ENCODE measurements at places on chromosomes 6 and 20.

DNA sequence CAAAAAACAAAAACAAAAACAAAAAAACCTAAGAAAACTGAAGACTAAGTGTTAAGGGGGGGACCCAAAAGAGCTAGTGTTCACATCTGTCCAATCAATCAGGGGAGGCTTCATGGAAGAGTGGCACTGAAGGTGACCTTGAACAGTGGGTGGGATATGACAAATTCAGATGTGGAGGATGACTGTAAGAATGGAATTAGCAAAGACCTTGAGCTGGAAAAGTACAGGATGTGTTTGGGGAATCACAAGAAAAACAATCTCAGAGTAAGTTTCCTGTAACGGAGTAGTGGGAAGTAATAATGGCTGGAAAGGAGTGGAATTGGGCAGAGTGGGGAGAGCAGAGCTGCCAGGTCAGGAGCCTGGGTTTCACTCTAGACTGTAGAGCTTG, 2.9 kb upstream of the IER3 start:
- no peak for DNase-seq

GRCh38 chr6:31175971-31176370, 5.5 kb upstream of the POU5F1 start:
- DNase-seq, result no peak

DNA sequence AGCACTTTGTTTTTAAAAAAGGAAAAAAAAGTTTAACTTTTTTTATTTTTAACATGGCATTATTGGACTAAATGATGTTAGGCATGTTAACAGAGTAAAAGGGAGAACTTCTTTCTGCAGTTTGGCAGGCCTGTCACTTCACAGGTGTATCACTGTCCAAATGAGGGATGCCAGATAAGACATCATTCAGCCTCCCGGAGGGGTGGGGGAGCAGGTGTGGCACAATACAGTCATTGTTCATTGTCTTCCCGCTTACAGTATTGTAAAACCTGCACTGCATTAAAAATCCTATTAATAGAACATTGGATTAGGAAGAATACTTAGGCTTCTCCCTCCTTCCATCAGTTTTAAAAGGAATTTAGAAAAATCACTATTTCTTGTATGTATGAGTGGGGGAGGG, 80.7 kb downstream of the CARMIL1 start:
- no peak for DNase-seq

GRCh38 chr6:70150521-70150920, 152.4 kb downstream of the COL9A1 start:
- DNase-seq, result no peak

DNA sequence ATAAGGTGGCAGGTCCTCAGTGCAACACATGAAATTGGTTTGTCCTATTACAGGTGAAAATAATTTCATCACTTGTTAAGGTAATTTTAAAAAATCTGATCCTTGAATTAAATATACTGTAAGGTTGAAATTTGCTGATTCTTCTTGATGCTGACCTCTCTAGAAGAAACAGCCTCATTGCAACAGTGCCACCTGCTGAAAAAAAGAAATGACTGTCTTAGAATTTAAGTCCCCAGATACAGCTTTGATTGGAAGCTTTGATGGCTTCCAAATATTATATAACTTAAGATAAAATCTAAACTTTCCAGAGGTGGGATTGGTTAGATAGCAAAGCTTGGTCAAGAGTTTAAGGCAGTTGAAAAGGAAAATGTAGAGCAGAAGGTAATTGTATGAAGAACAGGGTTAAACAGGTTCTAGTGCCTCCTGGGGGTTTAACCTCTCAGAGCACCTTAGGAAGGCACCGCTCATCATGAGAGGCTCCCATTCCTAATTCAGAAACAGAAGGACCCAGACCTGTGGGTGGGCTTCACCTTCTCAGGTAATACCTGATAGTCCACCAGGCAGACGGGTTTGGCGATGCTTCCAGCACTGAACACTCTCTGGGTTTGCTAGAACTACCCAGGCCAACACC, 401.0 kb downstream of the PAX1 start:
- no peak for DNase-seq

DNA sequence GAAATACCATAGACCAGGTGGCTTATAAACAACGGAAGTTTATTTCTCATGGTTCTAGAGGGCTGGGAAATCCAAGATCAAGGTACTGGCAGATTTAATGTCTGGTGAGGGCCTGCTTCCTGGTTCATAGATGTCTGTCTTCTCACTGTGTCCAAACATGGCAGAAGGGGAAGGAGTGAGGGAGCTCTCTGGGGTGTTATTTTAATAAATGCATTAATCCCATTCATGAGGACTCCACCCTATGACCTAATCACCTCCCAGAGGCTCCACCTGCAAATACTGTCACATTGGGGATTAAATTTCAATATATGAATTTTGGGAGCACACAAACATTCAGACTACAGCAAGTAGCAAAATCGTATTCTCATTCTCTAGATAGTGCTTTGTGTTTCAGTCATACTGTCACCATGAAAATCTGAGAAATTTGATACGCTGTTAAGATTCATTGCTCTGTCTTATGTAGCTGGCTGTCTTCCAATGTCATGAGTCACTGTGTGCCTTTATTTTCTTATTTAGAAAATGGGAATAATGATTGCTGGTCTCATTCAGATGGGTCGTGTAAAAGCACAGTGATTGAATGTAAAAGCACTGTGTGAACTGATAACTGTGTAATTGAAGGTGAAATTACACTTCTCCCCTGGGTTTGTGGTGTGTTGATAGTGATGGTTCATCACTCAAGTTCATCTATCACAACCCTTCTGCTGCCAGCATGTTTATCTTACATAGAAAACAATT, 8.9 kb upstream of the ERVFRD-1 start:
- no peak for DNase-seq

- no peak for DNase-seq
Measured at GRCh38 chr20:58277578-58278472, 31.7 kb upstream of the RAB22A start.

GRCh38 chr20:51812861-51813260, 10.5 kb upstream of the SALL4 start:
- DNase-seq, result no peak

- no peak for DNase-seq
Measured at GRCh38 chr6:292506-293192, 362 bp downstream of the DUSP22 start.

- DNase-seq, result no peak
Measured at GRCh38 chr6:39227476-39227875, 1.8 kb downstream of the KCNK5 start.

DNA sequence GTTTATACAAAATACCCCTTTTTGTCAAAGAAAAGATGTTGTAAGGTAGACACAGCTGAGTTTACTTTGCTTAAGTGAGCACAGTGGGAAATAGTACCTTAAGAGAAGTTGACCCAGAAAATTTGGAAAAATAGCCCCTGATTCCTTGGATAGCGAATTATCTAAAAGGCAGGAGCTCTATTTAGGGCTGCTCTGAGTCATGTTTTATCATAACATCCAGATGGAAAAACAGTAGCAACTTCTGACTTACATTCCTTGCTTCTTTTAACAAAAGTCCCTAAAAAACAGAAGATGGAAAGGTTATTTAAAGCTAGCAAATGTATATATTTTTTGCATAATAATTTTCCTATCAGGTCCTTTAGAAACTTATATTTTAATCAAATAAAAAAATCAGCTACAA, 59.0 kb downstream of the THEMIS start:
- DNase-seq, result no peak

DNA sequence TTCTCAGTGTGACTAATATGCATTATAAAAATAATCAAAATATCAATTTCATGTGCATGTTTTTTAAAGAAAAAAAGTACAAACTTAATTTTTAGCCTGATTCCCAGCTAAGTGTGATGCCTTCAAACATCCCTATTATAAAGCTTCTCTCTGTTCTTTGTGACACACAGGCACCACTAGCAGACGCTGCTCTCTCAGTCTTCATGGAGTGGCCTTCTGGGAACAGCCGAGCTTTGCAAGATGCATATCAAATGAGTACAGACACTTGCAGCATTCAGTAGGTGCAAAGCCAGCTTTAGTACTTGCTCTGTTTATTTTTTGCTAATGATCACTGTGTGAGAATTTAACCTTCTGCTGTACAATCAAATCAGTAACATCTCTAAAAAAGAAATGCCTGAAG, 340.0 kb downstream of the ADGRB3 start:
- peak; percentile 75 for DNase-seq

DNA sequence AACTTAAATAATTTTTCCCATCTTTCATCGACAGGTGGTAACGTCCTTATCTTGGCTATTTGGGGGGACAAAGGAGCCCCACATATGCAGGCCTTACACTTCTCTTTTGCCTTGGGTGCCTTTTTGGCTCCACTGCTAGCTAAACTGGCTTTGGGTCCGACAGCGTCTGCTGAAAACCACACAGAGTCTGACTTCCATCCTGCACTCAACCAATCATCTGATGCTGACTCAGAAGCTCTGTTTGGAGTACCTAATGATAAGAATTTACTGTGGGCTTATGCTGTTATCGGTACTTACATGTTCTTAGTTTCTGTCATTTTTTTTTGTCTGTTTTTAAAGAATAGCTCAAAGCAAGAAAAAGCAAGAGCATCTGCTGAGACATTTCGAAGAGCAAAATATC, 178.5 kb downstream of the SLC16A10 start:
- no peak for DNase-seq

DNA sequence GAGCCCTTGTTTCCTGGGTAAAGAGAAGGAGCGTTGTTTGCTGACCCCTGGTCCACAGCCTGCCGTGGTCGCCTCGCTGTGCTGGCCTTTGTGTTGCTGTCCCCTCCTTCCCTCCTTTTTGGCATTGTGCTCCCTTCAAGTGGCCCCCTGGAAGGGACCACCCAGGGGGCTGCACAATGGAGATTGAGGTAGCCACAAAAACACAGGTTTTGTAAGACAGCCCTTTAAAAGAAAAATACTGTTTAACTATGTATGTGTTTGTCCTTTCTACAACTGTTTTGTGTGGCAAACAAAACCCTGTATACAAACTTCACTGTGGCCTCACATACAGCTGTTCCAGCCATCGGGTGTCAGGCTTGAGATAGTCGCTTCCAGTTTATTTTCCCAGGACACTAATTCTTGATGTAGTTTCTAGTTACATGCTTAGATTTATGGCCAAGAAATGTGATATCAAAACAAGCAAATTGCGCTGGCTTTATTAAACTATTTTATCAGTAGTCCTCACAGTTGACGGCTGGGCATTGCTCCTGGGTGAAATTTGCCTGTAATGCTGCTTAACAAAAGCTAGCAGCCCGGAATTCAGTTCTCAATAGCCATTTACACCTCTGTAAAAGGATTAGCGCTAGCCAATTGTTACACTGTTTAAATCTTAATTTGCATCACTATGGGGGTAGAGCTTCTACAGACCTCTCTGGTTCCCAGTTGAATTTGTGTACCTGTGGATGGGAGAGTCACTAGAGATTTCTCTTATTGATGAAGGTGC, 64.1 kb downstream of the KIZ start:
- DNase-seq, result no peak

DNA sequence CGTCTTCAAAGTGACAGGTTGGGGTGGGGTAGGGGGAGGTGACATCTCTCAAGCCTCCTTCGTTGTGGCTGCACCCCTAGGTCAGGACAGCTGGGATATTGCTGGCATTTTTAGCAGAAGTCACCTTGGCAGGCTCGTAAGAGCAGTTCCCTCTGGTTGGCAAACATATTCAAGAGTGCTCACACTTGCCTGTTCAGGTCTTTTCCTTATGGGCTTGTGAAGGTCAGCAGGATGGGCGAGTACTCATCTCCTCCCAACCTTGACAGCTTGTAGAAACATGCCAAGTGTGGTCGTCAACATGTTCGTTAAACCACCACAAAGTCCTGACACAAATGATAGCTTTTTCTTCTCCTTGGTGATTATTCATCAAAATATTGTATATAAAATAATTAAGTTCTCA, 113.6 kb downstream of the HDGFL1 start:
- DNase-seq, result no peak

- peak; percentile 53 for DNase-seq
Measured at GRCh38 chr6:34583461-34583860, 27.3 kb upstream of the SPDEF start.

DNA sequence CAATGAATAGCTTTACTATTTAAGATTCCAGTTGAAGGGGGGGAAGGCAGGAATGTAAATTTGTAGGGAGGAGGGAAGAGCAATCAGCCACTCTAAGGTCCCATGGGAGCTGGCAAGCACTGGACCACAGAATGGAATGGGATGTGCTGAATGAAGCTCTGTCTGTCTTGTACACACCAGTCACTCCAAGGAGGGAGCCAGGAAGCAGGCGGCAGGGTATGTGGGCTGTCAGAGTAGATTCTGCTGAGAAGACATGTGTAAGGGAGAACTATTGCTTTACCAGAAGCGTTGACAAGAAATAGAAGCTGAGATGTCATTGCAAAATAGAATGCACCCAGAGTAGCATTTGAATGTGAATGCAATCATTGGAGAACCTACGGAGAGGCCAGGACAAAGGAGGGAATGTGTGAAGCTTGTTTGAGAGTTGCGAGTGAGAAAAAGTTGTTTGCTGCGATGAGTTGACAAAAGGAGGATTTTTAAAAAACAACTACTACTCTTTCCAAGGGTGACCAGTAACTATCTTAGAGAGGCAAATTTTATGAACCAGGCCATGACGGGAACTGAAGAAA, 25.2 kb upstream of the PDE7B start:
- DNase-seq, result no peak

- DNase-seq, result no peak
Measured at GRCh38 chr6:18081025-18081668, 41.3 kb downstream of the NHLRC1 start.

GRCh38 chr6:69232496-69232895, 564.3 kb downstream of the LMBRD1 start:
- DNase-seq, result peak; percentile 27

- no peak for DNase-seq
Measured at GRCh38 chr6:29941471-29941870, 861 bp upstream of the HLA-A start.

GRCh38 chr6:54070025-54070424, 41.2 kb upstream of the MLIP start:
- no peak for DNase-seq

DNA sequence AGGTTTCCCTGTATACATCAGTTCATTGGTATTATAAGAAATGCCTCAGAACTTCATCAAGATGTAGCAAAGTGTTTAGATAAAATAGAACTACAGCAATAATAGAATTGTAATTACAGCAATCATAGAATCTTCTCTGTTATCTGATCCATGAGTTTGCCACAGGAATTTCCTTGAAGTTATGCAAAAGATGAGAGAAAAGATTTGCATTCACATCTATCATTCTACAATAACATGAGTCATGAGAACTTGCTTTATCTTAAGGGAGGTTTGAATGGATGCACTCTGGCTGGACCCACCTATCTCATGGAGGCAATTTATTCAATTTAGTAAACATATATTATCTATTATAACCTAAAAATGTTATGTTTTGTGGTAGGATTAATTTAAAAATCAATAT, 329.8 kb upstream of the EPHA7 start:
- no peak for DNase-seq

GRCh38 chr6:783966-784735, 91.2 kb upstream of the EXOC2 start:
- no peak for DNase-seq

- no peak for DNase-seq
Measured at GRCh38 chr6:72650081-72650745, 28.3 kb downstream of the KCNQ5 start.
